CD4-positive, CD25-positive, alpha-beta regulatory T cell (primary cell): ENCODE measurements at places on chromosomes 4 and X.

DNA sequence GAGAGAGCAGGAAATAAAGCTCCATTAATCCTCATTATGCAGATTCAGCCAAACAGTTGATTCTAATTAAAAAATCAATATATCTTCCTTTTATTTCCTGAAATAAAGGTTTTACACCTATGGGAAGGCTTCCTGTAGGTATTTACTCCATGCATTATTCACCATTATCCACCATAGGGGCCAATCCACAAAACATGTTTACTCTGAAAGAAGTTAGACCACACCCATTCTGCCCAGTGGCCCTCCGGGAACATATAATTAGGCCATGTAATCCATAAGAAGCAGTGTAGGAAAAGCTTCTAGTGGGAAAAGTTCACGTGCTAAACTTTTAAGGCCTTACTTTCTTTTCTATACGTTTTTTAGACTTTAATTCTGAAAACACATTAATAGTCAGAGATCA is 57.7 kb downstream of the SAT1 start:
- no peak for DNase-seq

- no peak for DNase-seq
Measured at GRCh38 chr4:181674315-181674875, 568.8 kb upstream of the TENM3 start.

DNA sequence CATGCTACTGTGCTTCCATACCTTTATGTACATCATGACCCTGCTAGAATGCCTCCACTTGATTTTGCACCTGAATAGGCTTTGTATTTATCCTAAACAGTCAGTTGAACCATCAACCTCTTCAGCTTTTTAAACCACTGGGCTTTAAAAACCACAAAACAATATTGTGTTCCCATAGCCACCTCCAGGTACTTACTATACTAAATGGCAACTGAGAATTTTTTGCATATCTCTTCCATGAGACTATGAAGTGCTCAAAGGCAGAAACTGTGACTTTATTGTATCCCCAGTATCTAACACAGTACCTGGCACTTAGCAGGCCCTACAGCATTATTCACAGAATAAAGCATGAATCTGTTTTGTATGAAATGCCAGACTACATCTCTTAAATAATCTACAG is 39.7 kb downstream of the ANAPC10 start:
- no peak for DNase-seq

DNA sequence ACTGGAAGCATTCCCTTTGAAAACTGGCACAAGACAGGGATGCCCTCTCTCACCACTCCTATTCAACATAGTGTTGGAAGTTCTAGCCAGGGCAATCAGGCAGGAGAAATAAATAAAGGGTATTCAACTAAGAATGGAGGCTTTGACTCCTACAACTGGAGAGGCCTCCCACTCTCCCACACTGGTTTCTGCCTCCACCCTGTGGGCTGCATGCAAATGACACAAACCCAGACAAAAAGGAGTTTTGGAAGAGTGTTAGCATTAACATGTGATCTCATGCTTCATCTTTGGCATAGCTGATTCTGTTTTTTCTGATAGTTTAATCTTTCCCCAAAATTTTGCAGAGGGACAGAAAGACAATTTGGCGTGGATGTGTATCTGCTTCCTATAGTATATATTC is 80.8 kb upstream of the IQCM start:
- no peak for DNase-seq

DNA sequence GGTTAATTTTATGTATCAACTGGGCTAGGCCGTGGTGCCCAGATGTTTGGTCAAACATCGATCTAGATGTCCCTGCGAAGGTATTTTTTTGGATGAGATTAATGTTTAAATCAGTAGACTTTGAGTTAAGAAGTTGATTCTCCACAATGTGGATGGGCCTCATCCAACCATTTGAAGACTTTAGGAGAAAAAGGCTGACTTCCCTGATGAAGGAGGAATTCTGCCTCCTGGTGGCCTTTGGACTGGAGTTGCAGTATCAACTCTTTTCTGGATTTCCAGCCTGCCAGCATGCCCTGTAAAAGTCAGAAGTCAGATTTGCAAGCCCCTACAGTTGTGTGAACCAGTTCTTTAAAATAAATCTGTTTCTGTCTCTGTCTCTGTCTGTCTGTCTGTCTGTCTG is 91.4 kb downstream of the STK32B start:
- no peak for DNase-seq

DNA sequence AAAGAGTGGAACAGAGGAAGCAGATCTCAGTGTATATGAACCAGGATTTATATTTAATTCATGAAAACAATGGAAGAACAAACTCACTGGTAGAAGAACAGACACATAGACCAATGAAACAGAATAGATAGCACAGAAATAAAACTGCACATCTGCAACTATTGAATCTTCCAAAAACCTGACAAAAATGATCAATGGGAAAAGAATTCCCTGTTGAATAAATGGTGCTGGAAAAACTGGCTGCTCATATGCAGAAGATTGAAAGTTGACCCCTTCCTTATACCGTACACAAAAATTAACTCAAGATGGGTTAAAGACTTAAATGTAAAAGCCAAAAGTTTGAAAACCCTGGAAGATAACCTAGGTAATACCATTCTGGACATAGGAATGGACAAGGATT is 391.0 kb downstream of the MAGEB5 start:
- no peak for DNase-seq

DNA sequence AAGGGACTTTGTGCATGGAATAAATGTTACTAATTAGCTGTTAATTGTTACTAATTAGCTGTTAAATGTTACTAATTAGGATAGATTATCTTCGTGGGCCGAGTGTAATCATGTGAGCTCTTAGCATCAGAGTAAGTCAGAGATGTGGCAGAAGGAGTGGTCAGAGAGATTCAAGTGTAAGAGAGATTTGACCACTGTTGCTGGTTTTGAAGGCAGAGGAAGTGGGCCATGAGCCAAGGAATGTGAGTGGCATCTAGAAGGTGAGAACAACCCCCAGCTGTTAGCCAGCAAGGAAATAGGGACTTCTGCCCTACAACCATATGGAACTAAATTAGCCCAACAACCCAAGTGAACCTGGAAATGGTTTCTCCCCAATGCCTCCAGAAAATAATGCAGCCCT is 28.2 kb downstream of the ODAPH start:
- DNase-seq, result no peak

DNA sequence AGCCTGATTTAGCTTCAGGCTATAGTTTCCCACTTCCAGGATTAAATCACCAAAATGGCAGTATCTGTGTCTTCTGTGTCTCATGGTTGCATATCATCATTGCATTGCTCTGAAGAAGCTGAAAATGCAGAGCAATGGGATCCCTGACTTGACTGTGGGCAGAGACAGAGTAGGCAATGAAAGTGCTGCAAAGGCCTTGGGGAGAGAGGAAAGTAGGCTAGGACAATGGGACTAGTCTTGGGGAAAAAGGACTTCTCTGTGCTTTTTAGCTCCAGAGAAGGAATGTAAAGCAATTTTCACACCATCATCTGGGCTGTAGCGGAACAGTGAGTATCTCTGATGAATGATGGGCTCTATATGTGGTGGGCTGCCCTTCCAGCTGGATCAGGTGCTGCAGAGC is 202.5 kb downstream of the LDB2 start:
- no peak for DNase-seq

DNA sequence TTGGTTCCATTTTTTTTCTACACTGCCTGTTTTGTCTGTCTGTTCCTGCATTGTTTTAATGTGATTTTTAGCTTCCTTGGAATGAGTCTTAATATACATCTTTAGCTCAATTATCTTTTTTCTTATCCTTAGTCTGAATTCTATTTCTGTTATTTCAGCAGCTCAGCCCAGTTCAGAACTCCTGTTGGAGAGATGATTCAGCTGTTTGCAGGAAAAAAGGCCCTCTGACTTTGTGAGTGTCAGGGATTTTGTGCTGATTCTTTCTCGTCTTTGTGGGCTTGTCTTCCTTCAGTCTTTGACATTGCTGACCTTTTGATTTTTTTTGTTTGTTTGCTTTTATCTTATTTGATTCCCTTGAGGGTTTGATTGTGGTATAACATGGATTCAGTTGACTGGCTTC is 343.2 kb upstream of the TRAM1L1 start:
- no peak for DNase-seq

- DNase-seq, result no peak
Measured at GRCh38 chr4:82583897-82584587, 22.3 kb upstream of the TMEM150C start.

DNA sequence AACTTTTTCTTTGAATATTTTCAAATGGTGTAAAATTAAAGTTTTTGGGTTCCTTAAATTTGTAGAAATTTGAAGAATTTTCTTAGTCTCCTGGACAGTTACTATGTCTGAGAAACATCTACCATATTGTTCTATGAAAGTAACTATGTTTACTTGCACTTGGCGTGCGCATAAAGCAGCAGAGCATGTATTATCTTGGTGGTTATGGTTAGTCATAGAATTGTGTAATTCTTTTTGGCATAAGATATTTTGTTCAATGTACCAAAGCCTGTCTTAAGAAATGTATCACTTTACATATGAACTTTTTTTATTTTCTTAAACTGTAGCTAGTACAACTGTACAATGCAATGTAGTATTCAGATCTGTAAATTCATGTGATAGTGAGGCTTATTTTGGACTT is 49.2 kb downstream of the CDS1 start:
- DNase-seq, result no peak

DNA sequence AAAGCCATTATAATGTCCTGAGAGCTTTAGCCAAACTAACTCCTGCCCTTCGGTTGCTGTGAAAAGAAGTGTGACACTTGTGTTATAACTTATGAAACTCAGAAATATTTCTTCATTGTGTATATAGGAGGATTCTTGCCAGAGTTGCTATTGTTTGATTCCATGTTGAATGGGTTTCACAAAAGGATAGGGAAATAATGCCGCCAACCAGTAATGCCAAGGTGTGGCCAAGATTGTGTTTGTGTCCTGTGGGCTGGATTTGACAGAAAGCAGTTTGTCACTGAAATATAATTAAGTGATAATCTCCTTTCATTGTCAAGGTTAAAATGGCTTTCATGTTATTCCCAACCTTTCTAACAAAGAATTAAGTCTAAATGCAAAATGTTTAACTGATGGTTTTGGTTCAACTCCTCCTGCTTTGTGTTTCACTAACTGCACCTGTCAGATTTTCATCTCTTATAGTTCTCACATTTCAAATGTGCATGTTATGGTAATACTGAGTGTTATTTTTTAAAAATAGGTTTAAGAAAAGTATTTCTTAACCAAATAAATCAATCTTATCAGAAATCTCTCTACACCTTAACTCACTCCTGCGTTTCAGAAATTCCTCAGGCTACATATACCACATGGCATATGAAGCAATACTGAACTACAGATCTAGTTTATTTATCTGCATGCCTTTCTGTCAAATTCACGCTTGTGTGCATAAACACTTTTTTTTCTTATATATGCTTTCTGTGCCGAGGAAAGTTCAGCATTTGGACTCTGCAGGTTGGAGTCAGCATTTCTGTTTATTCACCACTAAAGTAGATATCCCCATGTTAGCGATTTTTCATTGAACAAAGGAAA is at the start of gene CLDN22:
Gene CLDN22, minus strand, starts transcription at position 66 of the 849 bp plus-strand sequence. Its CDS starts 58 bp downstream, at position 8.
- DNase-seq, result no peak
